ENCODE measurements at places on chromosomes 16 and 17.

DNA sequence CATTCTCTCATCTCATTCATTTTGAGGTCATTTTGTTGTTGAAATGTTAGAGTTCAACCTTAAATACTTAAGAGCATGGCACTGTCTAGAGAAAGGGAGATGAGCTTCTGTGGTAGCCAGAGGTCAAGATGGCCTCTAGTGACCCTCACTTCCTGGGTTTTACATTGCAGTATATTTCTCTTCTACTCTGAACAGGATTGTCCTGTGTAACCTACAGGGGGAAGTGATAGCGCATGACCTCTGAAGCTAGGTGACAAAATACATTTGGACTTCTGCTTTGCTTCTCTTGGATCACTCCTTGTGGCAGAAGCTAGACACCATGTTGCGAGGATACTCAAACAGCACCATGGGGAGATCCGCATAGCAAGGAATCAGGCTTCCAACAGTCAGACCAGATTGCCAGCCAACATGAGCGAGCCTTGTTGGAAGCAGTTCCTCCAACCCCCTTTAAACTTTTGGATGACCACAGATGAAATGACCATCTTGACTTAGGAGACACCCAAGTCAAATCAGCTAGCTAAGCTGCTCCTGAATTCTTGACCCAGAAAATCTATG, 748.4 kb downstream of the MAF start:
- no peak for DNase-seq

DNA sequence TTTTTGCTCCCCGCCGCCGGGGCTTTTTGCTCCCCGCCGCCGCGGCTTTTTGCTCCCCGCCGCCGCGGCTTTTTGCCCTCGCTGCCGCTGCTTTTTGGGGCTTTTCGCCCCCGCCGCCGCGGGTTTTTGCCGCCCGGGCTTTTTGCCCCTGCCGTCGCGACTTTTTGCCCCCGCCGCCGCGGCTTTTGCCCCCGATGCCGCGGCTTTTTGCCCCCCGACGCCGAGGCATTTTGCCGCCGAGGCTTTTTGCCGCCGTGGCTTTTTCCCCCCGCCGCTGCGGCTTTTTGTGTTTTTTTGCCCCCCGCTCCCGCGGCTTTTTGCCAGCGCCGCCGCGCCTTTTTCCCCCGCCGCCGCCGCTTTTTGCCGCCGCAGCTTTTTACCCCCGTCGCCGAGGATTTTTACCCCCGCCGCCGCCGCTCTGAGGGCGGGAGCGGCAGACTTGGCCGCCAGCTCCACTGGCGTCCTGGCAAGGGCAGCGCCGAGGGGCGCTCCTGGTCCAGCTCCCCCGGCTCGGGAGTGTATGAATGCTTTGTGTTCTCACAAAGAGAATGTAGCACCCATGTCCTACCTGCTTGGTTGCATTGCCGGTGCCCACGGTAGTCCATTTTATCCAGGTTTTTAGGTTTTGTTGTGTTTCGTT, 151.7 kb downstream of the KCNJ18 start:
- DNase-seq, result no peak

DNA sequence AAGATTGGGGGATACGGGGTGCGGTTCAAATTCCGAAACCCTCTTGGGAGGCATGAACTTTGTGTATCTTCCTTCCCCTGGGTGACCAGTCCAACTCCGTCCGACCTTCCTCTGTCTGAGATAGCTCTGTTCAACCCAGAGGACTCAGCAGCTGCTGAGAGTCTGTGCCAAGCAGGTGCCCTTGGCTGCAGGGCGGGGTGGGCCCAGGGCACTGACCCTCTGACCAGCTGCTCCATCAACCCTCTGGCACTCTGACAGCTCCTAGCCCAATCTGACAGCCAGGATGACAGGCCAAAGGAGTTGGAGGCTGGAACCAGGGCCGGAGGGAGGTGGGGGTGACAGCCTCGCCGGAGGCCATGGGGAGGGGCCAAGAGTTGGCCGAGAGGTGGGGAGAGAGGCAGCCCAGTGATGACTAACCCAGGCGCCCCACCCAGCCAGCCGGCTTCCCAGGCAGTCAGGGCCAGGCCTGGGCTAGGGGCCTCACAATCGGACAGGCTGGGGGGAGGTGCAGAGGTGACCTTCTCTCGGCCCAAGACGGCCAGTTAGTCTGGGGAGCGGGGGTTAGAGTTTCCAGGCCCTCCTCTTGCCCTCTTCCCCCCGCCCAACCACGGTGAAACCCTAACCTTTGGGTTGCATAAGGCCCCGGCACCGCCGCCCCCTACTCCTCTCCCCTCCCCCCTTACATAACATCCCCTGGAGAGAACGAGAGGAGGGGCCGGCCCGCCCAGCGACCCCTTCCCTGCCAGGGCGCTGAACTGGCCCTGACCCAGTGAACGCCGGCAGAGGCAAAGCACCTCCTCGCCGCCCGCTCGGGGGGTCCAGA, 5.0 kb upstream of the TLCD2 start:
- peak; percentile 51 for DNase-seq

- no peak for DNase-seq
Observed at GRCh38 chr17:58641887-58642311, 49.9 kb downstream of the TEX14 start.

DNA sequence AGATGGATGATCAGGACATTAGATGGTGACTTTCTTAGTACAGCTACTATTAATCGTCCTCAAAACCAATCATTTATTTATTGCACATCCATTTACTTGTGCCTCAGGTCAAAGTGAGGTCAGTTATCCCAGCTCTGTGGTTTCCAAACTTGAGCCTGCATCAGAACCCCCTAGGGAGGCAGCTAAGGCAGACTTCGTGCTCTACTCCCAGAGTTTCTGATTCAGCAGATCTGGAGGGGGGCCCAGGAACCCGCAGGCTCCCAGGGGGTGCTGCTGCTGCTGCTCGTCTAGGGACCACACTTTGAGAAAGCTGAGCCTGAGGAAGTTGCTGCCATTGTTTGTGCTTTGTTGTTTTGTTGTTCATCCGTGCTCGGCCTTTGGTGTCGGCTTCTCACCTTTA, 44.0 kb upstream of the CLEC18B start:
- no peak for DNase-seq

Data from activated CD4-positive, alpha-beta T cell treated with anti-CD3 and anti-CD28 coated beads, Interleukin-2, amount 50 U/mL, for 48 hours (primary cell).